ENCODE measurements at places on chromosomes 16 and 17.
A peak's percentile ranks its signal among the peaks of the same experiment; 100 is the strongest.

- DNase-seq = no peak
Measured at GRCh38 chr17:45284176-45285140, 22.6 kb upstream of the SPATA32 start.

- DNase-seq = no peak
Measured at GRCh38 chr17:77832180-77832560, 126.3 kb upstream of the TNRC6C start.

- no peak for DNase-seq
Measured at GRCh38 chr16:90031186-90031930, 12.1 kb upstream of the DBNDD1 start.

GRCh38 chr16:27852116-27852515, 211.4 kb downstream of the GSG1L start:
- no peak for DNase-seq

DNA sequence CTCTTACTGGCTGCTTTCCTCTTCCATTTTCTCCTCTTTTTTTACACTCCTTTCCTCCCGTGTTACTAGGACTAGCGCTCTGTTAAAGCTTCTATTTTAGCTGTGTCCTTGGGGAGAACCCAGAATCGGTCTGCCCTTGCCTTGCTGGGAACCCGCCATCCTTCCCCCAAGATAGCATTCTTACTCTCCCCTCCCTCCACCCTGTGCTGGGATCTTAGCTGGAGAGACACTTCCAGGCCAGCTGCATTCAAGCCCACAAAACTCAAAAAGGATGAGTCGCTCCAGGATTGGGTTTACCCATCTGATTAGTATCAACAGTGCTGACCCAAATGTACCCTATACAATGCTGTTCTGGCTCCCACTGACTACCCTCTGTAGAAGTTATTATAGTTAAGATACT, 200.5 kb upstream of the ASIC2 start:
- no peak for DNase-seq

GRCh38 chr17:70169709-70170597, 621 bp downstream of the KCNJ2 start:
- DNase-seq = no peak

DNA sequence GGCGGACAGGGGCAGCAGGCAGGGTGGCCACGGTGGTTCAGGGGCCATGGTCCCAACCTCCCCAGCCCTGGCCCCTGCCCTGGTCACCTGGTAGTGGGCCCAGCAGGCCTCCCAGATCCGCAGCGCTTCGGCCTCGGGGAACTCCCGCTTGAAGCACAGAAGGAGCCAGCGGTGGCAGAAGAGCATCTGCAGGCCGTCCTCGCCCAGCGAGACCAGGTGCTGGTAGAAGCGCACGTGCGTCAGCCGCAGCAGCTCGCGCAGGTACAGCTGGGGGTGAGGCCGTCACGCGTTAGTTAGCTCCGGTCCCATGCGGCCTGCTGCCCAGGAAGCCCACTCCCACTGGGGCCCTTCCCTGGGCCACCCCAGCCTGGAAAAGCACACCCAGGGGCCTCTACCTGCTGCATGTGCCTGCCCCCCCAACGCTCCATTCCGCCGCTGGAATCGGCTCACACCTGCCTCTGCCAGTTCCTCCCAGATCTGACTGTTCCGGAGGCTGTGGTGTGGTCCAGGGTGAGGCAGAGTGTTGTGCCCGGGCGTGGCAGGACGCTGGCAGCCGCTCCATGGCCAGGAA, 90.8 kb downstream of the TBC1D16 start:
- no peak for DNase-seq

- no peak for DNase-seq
Measured at GRCh38 chr17:34826332-34826731, 134.9 kb downstream of the CCT6B start.

DNA sequence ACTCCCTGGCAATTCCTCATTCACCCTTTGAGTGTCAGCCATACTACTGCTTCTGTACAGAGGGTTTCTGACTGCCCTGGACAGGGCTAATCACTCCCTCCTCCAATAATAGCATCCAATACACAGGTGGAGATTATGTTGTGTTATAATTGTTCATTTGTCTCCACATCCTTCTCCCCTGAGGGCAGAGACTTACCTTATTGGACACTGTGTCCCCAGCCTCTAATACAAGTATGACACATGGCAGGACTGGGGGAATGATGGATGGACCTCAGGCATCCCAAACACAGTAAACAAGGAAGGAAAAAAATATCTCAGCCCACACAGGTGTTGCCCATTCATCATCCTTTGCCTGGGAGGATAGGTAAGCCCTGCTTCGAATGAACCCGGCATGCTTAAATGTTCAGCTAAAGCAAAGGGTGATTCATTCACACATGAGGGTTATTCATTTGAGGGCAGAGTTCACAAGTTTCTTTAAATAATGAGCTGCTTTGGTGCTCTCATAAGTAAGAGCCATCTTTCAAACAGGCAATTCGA, 34.8 kb downstream of the MMD start:
- no peak for DNase-seq

- peak; percentile 87 for DNase-seq
Measured at GRCh38 chr16:30409125-30410060, 2.0 kb downstream of the ZNF771 start.

DNA sequence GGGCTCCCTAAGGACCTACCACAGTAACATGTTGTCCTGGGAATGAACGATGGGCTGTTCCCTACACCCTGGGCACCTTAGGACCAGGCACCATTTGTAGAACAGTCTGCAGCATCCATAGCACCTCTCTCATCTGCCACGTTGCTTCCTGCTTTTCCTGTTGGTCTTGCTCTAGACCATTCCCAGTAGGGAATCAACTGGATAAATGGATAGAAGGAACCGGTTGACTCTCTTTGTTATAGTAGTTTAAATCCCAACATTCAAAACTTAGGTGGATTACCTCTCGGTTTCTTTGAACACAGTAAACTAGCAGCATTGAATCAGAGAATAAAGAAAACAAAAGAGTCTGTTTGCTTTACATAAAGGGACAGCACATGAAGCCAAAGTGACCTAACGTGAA, 159.1 kb downstream of the HS3ST3B1 start:
- no peak for DNase-seq
